ENCODE measurements at places on chromosomes 2 and 18. TPM values are rescaled to one million over a fixed set of nuclear protein-coding genes. Genes with fewer than 3 reads are reported as not detected.

INSIG2 gene
- total RNA-seq: 7.3 TPM

TMEFF2 gene
- not detected for total RNA-seq

SERPINB4 gene
- total RNA-seq: not detected

CNTNAP5 gene
- total RNA-seq: not detected

SH3RF3 gene
- total RNA-seq: 5.2 TPM

ERCC3 gene
- total RNA-seq: 44.0 TPM

MFF gene
- 46.9 TPM for total RNA-seq

MSH6 gene
- 38.5 TPM for total RNA-seq

RGPD3 gene
- 0.11 TPM for total RNA-seq

AQP12B gene
- total RNA-seq: not detected

RESP18 gene
- total RNA-seq: not detected

- no peaks in the 10 kb centered on the region for H3K27me3 ChIP-seq
- DNase-seq: no peak
- H3K4me1 ChIP-seq: no peaks in the 10 kb centered on the region
- H3K27ac ChIP-seq: no peak overlapping the region
- no peak overlapping the region for H3K4me3 ChIP-seq
- H3K36me3 ChIP-seq: no peaks in the 10 kb centered on the region
These were observed 21.7 kb downstream of the INHBB start for GRCh38 chr2:120367649-120368048.

DNA sequence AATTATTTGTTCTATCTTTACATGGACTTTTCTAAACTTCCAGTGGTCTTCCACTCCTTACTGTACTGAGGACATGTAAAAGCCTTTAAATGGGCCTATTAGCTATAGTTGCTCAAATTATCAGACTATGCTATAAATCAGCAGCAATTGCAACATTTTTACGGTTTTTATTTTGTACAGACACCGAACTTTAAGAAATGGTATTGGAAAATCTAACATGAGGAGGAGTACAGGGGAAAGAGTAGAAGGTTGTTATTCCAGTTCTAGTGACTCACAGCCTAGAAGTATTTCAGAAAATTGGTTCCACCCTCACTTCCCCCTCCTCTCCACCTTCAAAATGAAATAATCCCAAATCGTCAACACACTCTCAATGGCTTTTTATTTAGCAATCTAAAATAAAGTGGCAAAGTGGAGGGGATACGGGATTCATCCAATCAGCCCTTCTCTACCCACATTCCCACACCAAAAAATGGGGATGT is 1.1 kb downstream of the NCKAP1 start:
- H3K4me3 ChIP-seq: peak overlapping the region; percentile 37
- H3K27ac ChIP-seq: no peak overlapping the region
- H3K36me3 ChIP-seq: no peaks in the 10 kb centered on the region

- DNase-seq: no peak
- H3K36me3 ChIP-seq: no peaks in the 10 kb centered on the region
- no peak overlapping the region for H3K27ac ChIP-seq
- peaks cover 24% of the 10 kb centered on the region for H3K4me1 ChIP-seq
- H3K4me3 ChIP-seq: no peak overlapping the region
These were observed 55.1 kb upstream of the SLC66A3 start for GRCh38 chr2:11100130-11100529.

- H3K27ac ChIP-seq: no peak overlapping the region
- no peak overlapping the region for H3K4me3 ChIP-seq
- no peaks in the 10 kb centered on the region for H3K4me1 ChIP-seq
- H3K36me3 ChIP-seq: no peaks in the 10 kb centered on the region
These were observed 609.5 kb downstream of the EPHA4 start for GRCh38 chr2:220962556-220962955.

DNA sequence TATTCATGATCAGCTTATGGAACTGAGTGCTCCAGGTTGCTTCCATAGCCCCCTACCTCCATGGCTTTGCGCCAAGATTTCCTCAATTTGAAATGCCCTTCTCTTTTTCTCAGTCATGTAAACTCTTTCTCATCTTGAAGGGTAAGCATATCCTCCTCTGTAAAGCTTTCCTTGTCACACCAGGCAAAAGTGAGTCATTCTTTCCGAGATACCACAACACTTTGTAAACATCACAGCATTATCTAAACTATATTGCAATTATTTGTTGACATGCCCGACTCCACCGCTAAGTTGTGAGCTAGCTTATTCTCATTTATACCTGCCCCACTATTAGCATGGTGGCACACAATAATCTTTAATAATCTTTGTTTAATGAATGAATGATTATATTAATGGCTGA is 419.5 kb upstream of the CHST9 start:
- H3K27ac ChIP-seq: no peak overlapping the region
- no peak for DNase-seq
- no peaks in the 10 kb centered on the region for H3K27me3 ChIP-seq
- H3K36me3 ChIP-seq: no peaks in the 10 kb centered on the region
- no peaks in the 10 kb centered on the region for H3K4me1 ChIP-seq

- H3K36me3 ChIP-seq: no peaks in the 10 kb centered on the region
- no peaks in the 10 kb centered on the region for H3K27me3 ChIP-seq
- no peak for DNase-seq
- H3K4me1 ChIP-seq: no peaks in the 10 kb centered on the region
These were observed 1392.9 kb upstream of the ACVR2A start for GRCh38 chr2:146451972-146452371.

DNA sequence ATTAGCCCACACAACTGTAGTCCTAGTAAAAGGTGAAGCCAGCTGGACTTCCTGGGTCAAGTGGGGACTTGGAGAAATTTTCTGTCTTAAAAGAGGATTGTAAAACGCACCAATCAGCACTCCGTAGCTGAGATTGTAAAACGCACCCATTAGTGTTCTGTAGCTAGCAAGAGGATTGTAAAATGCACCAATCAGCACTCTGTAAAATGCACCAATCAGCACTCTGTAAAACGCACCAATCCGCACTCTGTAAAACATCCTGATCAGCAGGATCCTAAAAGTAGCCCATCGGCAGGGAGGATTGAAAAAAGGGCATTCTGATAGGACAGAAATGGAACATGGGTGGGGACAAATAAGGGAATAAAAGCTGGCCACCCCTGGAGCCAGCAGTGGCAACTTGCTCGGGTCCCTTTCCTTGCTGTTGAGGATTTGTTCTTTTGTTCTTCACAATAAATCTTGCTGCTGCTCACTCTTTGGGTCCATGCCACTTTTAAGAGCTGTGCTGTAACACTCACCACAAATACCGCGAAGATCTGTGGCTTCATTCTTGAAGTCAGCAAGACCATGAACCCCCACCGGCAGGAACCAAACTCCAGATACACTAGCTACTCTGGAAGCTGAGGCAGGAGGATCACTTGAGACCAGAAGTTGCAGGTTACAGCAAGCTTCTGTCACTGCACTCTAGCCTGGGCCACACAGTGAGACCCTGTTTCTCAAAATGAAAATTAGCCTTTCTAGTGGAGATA is 102.6 kb downstream of the HS6ST1 start:
- no peaks in the 10 kb centered on the region for H3K36me3 ChIP-seq
- no peak overlapping the region for H3K27ac ChIP-seq
- no peaks in the 10 kb centered on the region for H3K27me3 ChIP-seq

DNA sequence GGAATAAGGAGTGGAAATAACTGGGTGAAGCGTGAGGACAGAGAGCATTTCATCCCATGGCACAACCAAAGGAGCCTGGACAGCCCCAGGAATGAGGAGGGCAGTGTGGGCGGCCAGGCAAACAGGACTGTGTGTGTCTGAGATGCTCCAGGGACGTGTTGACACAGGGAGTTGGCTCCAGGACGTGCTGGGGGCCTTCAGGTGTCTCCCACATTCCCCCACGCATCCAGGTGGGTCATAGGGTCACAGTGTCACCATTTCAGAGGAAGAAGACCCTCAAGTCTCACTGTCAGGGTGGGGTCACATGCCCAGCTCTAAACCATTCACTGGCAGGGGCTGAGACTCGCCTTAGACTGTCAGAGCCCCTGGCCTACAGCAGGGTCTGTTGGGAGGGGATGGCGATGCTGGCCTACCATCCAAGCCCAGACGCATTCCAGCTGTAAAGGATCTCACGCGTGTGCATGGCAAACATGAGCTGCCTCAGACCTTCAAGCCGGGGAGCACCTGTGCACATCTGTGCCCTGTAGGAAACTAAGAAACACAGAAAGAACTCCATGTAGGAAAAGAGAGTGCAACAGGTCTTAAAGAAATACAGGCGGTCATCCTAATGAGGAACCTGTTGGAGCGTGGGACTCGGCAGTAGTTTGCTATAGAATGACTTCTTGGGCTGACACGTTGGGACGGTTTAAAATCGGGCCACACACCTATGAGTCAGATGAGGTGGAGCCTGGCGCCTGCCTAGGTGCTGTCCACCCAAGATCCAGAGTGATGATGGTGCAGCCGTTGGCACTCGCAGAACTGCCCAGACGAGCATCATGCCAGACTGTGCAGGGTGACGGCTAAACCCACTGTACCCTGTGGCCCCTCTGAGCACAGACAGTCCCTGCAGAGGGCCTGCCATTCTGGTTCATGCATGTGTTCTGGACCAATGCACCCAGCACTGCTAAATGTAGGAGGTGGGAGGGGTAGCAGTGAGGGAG is 17.3 kb downstream of the PARD6G start:
- H3K27ac ChIP-seq: no peak overlapping the region
- H3K36me3 ChIP-seq: no peaks in the 10 kb centered on the region
- no peaks in the 10 kb centered on the region for H3K4me1 ChIP-seq
- no peaks in the 10 kb centered on the region for H3K27me3 ChIP-seq
- DNase-seq: no peak

DNA sequence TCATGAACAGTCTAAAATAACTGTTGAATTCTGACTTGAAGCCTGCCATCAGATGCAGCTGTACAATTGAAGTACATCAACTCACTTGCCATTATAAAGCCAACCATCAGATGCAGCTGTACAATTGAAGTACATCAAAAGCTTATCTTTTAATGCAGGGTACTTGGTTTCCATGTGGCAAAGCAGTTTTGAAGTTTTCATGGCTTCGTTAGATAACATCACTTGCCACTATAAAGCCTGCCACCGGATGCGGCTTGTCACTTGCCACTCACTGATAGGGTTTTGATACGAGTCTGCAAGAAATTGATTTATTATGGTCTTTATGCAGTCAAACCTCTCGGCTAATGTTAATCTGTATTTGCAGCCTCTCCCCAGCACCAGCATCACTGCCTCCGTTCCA is 1605.8 kb downstream of the SUCLG1 start:
- no peak overlapping the region for H3K4me3 ChIP-seq
- H3K36me3 ChIP-seq: no peaks in the 10 kb centered on the region
- H3K4me1 ChIP-seq: no peaks in the 10 kb centered on the region
- no peak overlapping the region for H3K27ac ChIP-seq
- no peaks in the 10 kb centered on the region for H3K27me3 ChIP-seq
- DNase-seq: no peak

DNA sequence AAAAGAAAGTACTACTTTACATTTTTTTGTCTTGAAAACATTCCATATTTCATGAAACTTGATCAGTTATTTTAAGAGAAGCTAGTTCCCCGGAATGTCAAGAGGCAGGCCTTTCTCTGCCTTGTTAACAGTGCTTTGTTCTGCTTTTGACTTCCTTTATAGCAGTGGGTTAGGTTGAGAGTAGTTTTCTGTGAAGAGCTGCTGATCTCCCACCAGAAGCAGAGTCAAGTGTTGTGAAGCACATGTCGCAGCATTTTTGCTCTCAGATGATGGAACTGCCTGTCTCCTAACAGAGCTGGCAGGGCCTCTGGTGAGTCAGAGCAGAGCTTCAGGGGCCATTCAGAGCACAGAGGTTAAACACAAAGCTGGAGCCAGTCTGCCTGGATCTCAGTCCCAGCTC is 871.8 kb downstream of the SLC4A3 start:
- no peaks in the 10 kb centered on the region for H3K4me1 ChIP-seq
- DNase-seq: no peak
- H3K4me3 ChIP-seq: no peak overlapping the region

DNA sequence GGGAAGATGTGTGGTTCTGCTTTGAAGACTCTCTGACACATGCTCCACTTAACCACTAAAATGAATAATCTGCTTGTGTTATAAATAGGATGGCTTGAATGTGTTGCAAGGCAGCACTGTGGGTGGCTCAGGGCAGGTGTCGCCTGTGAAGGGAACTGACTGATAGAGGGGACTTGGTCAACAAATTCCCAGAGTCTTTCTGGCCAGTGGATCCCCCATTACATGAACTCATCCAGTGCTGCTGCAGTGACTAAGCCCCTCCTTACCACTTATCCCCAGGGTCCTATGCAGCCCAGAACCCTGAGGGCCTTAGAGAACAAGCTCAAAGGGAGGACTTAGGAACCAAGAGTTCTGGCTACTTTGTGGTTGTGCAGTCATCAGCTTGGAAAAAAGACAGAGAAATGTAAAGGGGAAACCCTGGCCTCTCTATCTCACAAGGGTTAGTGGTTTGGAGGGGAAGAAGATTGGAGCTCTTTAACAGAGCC is 226.2 kb upstream of the TNP1 start:
- no peak for DNase-seq
- H3K27me3 ChIP-seq: no peaks in the 10 kb centered on the region
- H3K36me3 ChIP-seq: no peaks in the 10 kb centered on the region
- H3K4me1 ChIP-seq: no peaks in the 10 kb centered on the region
- H3K4me3 ChIP-seq: no peak overlapping the region
- H3K27ac ChIP-seq: no peak overlapping the region

DNA sequence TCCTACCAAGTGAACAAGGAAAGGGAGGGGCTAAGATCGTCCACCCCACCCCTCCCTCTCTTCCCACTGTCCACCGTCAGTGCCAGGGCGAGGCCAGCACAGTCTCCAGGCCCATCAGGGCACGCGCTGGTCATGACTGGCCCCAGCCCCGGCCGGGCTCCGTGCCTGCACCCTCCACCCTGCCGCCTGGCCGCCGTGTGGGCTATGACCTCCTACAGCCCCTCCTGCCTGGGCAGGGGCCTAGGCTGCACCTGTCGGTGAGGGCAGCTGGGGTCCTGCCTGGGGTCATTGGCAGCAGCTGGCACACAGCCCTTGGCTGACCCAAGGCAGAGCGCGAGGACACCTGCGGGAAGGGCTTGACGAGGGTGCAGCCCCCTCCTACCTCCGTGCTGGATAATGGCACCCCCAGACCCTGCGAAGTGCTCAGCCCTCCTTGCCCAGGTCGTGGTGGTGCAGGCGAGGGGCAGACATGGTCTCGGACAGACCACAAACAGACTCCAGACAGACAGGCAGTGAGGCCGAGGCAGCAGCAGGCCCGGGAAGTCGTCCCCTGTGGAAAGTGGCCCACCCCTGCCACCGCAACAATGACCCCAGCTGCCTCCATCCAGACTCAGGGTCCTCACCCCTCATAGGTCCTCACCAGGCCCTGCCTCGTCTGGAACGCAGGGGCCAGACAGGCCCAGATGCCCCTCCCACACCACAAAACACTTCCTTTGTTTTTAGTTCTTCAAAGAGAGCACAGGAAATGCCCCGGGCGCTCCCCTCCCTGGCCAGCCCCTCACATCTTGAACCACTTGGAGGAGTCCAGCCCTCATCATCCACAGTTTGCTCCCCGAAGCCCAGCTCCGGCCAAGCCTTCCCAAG is 43.1 kb upstream of the GPC1 start:
- H3K4me1 ChIP-seq: peaks cover 15% of the 10 kb centered on the region
- H3K27me3 ChIP-seq: no peaks in the 10 kb centered on the region
- no peak for DNase-seq
- no peak overlapping the region for H3K27ac ChIP-seq
- H3K36me3 ChIP-seq: no peaks in the 10 kb centered on the region

GRCh38 chr2:191607096-191607495 is 70.8 kb upstream of the NABP1 start:
- no peaks in the 10 kb centered on the region for H3K36me3 ChIP-seq
- H3K27ac ChIP-seq: no peak overlapping the region
- no peak overlapping the region for H3K4me3 ChIP-seq
- no peak for DNase-seq
- no peaks in the 10 kb centered on the region for H3K4me1 ChIP-seq

- no peaks in the 10 kb centered on the region for H3K36me3 ChIP-seq
- H3K4me3 ChIP-seq: no peak overlapping the region
- no peak for DNase-seq
These were observed 681.3 kb downstream of the ADCYAP1 start for GRCh38 chr18:1585881-1586488.

GRCh38 chr2:81007104-81007503 is 702.6 kb upstream of the LRRTM1 start:
- no peaks in the 10 kb centered on the region for H3K4me1 ChIP-seq
- no peak for DNase-seq
- H3K27me3 ChIP-seq: no peaks in the 10 kb centered on the region
- H3K27ac ChIP-seq: no peak overlapping the region

All from CD4-positive, alpha-beta T cell (primary cell).